ENCODE measurements at places on chromosomes 5 and 9.

DNA sequence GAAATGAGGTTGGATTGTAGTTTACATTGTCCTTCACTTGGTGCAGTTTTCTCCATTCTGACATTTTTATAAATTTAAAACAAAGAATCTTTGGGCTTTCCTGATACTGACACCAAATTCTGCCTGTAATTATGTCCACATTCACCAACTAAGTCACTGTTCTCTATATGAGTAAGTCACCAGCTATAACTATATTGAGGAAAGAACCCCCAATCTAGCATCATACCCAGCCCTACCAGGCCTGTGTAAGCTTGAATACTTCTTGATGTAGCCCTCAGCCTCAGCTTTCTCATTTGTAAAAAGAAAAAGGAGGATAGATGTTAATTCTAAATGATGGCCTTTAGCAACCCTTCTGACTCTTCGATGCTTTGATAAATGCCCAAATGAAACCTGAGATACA, 112.7 kb upstream of the FST start:
- DNase-seq, result no peak

GRCh38 chr5:123720955-123721354, 209.0 kb downstream of the CSNK1G3 start:
- DNase-seq, result no peak

DNA sequence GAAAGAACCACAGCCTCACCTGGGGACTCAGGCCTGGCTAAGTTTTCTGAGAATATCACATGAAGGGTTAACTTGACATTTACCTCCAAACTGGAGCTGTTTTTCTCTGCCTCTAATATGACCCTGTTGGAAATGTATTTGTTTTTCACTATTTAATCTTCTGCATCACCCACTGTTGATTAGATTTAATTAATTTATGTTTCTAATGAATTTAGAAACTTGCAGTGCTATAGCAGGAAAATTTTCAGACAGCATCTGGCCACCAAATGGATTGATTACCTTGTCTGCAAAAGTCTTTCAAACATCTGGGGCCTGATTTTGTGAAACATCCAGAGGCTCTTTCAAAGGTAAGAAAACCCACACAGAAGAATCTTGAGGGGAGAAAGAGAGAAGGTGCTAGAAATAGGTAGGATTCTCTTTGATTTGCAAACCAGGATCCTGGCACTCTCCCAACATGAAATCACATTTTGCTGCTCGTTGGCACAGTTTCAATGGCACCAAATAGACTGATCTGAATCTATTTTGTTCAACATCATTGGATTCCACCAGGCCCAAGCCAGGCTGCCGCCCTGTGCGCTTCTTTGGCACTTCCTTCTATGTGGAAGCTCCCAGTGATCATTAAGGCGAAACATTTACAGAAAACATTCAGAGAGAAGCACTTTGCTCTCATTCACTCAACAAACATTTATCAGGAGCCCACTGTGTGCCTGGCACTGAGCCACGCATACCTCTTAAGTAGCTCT, 157.3 kb downstream of the PPP2R2B start:
- no peak for DNase-seq

DNA sequence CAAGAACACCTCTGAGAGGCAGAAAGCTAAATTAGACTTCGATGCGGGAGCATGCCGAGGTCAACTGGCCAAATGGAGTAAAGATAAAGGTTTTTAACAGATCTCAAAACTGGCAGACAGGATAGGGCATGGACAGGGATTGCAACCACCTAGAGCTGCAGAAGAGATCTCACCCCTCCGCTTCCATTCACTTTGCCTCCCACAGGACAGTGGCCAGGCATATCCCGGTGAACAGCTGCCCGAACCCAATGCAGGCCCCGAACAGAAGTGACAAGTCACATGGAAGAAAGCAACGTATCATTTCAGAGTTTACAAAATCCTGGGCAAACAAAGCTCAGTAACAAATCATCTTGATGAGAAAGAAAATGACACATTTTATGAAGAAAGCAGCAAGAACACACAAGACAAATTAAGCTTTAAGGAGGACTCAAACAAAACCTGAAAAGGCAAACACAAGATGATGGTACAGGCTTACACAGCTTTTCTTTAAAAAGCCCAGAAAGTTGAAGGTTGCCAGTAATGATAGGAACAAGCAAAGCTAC, 18.4 kb downstream of the RNF130 start:
- DNase-seq, result no peak

GRCh38 chr5:65823204-65823603, 101.2 kb downstream of the NLN start:
- DNase-seq, result no peak

DNA sequence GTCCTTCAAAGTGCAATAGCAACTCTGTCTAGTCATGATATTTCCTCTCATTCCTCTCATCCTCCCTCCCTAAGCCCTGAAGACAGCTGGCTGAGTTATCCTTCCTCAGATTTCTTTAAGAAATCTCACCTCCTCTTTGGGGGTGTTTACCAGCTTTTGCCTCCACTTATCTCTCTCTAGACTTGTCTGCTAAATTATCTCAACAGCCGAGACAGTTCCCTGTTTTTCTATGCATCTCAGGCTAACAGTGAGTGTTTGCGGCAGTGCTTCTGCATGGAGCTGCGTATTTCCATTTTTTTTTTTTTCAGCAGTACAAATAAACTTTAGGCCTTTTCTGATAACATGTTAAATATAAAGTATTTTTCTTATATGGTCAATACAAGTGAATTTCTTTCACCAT, 20.9 kb downstream of the KCTD16 start:
- no peak for DNase-seq

- no peak for DNase-seq
Measured at GRCh38 chr9:36398745-36399144, 1.3 kb downstream of the RNF38 start.

DNA sequence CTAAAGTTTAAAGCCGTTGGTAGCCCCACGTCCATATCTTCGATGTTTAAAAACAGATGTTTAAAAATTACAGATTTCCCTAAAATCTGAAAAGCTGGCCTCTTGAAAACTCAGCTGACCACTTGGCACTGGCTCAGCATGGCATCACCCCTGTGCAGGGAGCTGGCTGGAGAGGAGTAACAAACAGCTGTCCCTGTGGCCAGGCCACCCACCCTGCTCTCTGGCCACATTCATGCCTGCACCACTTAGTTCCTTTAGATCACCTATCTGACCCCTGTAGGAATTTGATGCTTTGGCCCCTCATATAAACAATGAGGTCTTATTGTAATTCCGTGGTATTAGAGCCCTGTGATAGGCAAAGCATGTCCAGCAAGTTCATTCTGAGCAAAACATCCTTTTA, 107.5 kb downstream of the FRMD3 start:
- DNase-seq, result no peak

- DNase-seq, result no peak
Measured at GRCh38 chr5:35124932-35125331, 77.2 kb upstream of the AGXT2 start.

- DNase-seq, result no peak
Measured at GRCh38 chr9:116008278-116008677, 145.3 kb upstream of the PAPPA start.

- no peak for DNase-seq
Measured at GRCh38 chr9:116262448-116262847, 108.9 kb downstream of the PAPPA start.

DNA sequence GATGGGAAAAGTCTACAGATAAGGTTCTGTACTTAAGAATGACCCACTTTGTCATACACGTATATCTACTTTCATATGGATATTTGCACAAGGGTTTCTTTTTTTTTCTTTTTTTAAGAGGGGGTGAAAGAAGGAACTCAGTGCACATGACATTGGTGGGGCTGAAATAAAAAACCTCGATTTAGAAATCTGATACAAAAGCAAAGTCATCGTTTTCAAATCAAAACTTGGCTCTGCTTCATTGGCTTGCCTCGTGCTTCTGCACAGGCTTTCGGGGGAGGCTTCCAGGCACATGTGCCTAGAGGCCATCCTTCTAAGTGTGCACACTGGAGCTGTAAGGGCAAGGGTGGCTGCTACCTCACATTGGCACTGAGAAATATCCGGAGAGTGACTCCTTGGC, 31.1 kb downstream of the PTTG1 start:
- no peak for DNase-seq

DNA sequence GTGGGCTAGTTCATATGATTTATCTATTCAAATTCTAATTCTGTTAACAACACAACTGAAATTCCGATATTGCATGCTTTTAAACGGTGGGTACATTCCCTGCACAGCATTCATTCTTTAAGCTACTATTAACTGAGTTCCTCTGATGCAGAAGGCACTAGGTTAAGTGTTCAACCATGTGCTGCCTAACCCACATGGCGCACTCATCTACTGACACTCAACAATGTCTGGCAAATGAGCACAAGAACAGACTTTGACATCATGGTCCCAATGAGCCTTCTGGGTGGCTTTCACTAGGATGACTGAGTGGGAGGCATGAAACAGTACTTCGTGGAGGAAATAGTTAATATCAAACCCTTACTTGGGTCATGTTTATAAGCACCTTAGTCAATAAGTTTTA, 10.2 kb downstream of the NREP start:
- DNase-seq, result no peak

DNA sequence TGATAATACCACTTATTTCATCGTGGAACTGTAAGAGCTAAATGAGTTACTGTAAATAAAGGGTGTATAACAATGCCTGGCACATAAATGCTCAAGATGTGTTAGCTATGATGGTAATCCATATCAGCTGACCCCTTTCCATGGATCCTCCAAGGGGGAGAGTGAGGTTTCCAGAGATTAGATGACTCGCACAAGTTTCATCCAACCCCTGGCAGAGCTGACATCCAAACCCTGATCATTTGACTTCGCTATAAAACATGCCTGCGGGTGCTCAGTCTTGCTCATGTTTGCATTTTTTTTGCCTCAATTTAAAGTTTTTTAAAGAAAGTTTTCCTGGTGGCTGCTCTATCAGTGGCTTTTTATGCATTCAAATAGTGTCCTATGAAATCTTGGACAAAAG, 145.7 kb upstream of the SMIM23 start:
- DNase-seq, result no peak

- DNase-seq, result no peak
Measured at GRCh38 chr9:111381006-111381405, 51.0 kb upstream of the OR2K2 start.

DNA sequence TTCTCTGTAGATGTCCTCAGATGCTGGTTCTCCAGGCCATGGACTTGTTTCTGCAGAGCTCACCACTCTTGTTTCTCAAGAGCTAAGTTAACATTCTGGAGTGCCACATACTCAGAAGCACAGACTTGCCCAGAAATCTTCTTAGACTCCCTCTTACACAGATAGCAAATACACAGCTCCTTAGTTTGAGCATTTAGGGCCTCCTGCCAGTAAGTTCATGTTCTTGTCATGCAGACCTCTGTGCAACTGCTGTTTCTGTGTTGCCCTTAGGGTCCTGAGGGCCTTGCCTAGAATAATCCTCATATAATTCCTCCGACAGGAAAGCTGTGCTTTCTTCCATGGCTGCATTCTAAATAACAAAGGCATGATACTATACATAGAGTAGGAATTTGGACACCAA, 1.3 kb upstream of the PTPDC1 start:
- DNase-seq, result no peak

DNA sequence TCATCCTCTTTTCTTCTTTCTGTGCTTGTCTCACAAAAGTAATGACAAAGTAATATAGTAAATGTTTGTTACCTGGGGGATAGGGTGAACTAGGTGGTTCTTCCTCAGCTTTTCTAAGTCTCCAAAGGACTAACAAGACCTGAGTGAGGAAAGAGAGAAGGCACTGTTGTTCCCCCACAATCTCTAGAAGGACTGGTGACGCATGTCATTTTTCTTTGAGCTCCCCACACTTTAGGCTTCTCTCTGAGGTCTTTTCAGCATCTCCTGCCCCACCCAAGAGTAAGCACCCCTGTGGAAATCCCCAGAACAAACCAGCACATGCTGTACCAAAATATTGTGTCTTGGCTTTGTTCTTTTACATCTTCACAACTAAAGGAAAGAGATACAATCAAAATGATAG, 2.4 kb upstream of the IL7R start:
- DNase-seq, result no peak

DNA sequence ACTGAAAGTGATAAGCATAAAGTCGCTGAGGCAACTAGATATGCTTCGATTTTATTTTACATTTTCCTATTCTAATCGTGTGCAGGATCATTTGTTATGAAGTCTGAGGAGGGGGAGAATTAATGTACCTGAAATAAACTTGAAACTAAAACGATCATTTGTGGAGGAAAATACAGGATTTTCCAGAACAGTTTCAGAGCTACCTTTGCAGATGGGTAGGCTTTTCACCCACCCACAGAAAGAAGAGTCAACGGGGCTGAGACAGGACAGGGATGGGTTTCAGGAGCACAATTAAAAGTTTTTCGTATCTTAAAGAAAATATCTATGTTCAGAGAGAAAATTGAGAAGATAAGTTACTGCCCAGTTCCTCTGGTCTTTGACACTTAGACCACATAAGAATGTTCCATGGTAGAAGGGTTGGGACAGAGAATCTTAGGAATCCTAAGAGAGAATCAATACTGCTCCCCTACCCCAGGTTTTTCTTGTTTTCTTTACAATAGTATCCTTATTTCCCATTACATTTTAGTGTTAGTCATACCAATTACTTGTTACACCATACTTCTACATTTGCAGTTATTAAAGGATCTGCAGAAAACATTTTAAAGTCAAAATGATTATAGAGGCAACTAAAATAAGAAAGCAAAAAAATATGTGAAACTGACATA, 211.4 kb downstream of the DEPDC1B start:
- no peak for DNase-seq

GRCh38 chr9:92425474-92425873, 1.2 kb upstream of the OMD start:
- DNase-seq, result no peak

DNA sequence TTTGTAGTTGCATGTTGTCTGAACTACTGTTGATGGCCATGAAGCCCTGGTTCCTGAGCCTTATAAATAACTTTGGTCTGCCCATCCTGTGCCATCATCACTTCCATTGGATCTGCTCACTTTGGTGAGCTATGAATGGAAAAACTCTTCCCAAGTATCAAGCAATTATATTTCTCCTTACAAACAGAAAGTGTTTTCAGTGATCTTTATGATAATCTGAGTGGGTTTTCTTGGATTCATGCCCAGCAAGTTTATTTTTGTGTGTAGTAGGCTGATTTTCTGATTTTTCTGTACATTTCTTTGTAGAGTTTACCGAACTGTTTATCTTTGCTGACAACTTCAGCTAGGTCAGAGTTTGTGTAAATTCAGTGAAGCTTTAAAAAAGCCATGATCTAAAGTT, 31.0 kb downstream of the CAMK4 start:
- DNase-seq, result no peak

GRCh38 chr5:155556700-155557099, 543.1 kb downstream of the KIF4B start:
- no peak for DNase-seq

DNA sequence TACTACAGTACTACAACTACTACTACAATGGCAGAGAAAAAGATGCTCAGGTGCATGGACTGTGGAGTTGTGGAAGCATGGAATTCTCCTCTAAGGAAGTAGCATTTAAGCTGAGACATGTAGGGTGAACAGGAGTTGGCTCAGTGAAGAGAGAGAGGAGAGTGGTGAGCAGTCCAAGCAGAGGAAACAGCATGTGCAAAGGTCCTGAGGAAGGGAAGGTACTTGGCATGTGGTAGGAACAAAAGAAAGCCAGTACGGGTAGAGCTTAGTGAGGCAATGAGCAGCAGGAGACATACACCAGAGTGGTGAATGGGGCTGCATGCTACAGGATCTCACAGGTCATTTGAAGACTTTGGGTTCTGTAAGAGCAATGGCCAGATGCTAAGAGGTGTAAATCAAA, 41.4 kb upstream of the GLRA1 start:
- DNase-seq, result no peak

All from NCI-H526 (cell line).